ENCODE measurements at places on chromosomes 5 and 9. TPM values are rescaled to one million over a fixed set of nuclear protein-coding genes. Genes with fewer than 3 reads are reported as not detected.

Gene ITK
- 0.77 TPM for total RNA-seq

Gene PCDHGA6
- 5.3 TPM for total RNA-seq

Gene PTGDS
- 5,556 TPM for total RNA-seq

Gene SLC34A1
- not detected for total RNA-seq

Gene NIPAL4
- total RNA-seq = 1.0 TPM

Gene IFNA10
- not detected for total RNA-seq

Gene SPINK1
- 1.3 TPM for total RNA-seq

Gene SLC46A2
- not detected for total RNA-seq

Gene PHPT1
- 227 TPM for total RNA-seq

Gene NAIP
- 8.5 TPM for total RNA-seq

Gene ANAPC2
- total RNA-seq = 42.5 TPM

Gene LHX3
- total RNA-seq = not detected

Gene KLF4
- 71.6 TPM for total RNA-seq

Gene BHMT2
- total RNA-seq = 20.4 TPM

Gene GADD45G
- total RNA-seq = 37.5 TPM

Gene PCDHB9
- 2.3 TPM for total RNA-seq

Gene PHYHD1
- total RNA-seq = 30.4 TPM

Gene PCDHB13
- 5.0 TPM for total RNA-seq

Gene ADGRD2
- total RNA-seq = not detected

Gene TOR4A
- total RNA-seq = 13.2 TPM

Gene HMHB1
- not detected for total RNA-seq

Gene SMC2
- 20.4 TPM for total RNA-seq

Gene IFNA13
- total RNA-seq = not detected
